Body of pancreas (tissue), 4 donors: ENCODE measurements at places on chromosomes 5 and 9. TPM values are rescaled to one million over a fixed set of nuclear protein-coding genes. Genes with fewer than 3 reads are reported as not detected.

Gene JMY
- total RNA-seq: 11.9 TPM

Gene CEP120
- 11.2 TPM for total RNA-seq

Gene RBM22
- 22.8 TPM for total RNA-seq

Gene PCDHA9
- 1.3 TPM for total RNA-seq

Gene TMEM252
- total RNA-seq: not detected

Gene SMC5
- total RNA-seq: 27.2 TPM

Gene PCDHA1
- not detected for total RNA-seq

Gene ABO
- total RNA-seq: 9.2 TPM

Gene COL23A1
- not detected for total RNA-seq

GRCh38 chr9:4082948-4083347 lies 216.9 kb downstream of the GLIS3 start:
- no peak overlapping the region for H3K27ac ChIP-seq
- no peaks in the 10 kb centered on the region for H3K36me3 ChIP-seq
- no peaks in the 10 kb centered on the region for H3K4me1 ChIP-seq
- no peak for DNase-seq

- no peaks in the 10 kb centered on the region for H3K4me1 ChIP-seq
- no peak overlapping the region for H3K27ac ChIP-seq
- H3K27me3 ChIP-seq: no peaks in the 10 kb centered on the region
- no peak for DNase-seq
These were observed 216.2 kb downstream of the MED10 start for GRCh38 chr5:6162175-6162574.

DNA sequence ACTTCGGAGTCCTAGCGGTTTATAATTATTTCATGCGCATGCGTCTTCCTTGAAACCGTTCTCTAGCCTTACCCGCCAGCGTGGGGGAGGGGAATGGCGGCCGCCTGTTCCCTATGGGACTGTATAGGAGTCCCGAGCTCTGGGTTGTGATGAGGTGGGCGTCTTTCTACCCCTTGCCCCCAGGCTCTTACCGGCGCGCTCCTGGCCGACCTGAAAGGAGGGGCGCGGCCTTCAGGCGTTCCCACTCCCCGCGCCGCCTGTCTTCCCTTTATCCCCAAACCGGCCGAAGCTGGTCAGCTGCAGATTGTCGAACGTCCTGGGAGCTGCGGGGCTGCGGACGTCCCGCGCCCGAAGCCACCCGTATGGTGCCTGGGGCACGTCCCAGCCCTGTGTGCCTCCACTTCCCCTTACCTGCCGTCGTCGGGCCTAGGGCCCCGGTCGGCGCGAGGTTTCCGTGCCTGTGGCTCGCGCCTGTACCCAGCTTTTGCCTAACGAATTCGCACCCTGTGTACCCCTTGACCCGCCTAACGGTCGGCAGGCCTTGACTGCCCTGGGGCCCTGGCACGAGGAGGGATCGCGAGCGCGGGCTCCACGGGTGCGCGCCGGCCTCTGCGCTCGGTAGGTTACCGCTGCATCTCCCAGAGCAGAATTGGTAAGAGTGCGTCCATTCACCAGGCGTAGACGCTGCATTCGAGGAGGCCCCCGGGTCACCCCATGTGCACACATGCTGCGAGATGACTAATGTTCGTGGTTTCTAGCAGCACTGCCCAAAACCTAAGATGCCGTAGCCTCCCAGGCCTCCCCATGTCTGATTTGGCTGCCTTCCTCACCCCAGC lies 653 bp upstream of the HNRNPH1 start:
- peak overlapping the region; percentile 28 for H3K4me3 ChIP-seq
- peak overlapping the region; percentile 99 for H3K27ac ChIP-seq
- DNase-seq: peak; percentile 50
- peaks cover 38% of the 10 kb centered on the region for H3K4me1 ChIP-seq

- no peak overlapping the region for H3K27ac ChIP-seq
- DNase-seq: no peak
- H3K27me3 ChIP-seq: no peaks in the 10 kb centered on the region
These were observed 237.6 kb downstream of the TENT4A start for GRCh38 chr5:6950860-6951259.

DNA sequence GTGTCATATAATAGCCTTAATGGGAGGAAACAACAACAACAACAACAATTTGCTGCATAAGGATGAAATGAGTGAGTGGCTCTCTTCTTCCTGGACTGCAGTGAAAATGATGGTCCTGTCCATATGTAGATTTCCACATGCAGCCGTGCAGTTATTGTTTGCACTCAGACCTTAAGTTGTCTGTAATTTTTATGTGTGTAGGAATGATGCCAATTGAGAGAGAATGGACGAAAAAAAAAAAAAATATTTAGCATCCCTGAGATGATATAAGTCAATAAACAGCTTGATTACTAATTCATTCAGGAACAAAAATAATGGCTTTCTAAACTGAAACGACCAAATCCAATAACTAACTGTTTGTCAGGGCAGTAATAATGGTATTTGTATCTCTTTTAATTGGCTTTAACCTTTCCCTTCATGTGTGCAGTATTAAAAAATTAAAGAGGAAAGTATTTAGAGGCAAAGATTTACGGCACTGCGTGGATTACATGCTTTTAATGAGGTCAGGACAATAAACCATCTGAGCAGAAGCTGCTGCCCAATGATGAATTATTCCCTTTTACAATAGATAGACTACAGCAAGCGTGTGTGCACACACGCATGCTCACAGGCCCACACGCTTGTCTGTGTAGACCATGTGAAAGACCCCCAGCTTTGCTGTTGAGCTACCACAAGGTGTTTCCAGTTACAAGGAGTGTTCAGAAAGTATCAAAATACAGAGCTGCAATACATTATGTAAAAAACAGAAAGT lies 459.5 kb upstream of the WWC1 start:
- H3K4me3 ChIP-seq: no peak overlapping the region
- no peaks in the 10 kb centered on the region for H3K27me3 ChIP-seq
- DNase-seq: no peak
- no peaks in the 10 kb centered on the region for H3K36me3 ChIP-seq
- H3K4me1 ChIP-seq: no peaks in the 10 kb centered on the region

- H3K27ac ChIP-seq: no peak overlapping the region
- no peaks in the 10 kb centered on the region for H3K4me1 ChIP-seq
These were observed 11.3 kb upstream of the NUP214 start for GRCh38 chr9:131114084-131114535.

- no peak for DNase-seq
- no peak overlapping the region for H3K27ac ChIP-seq
- no peak overlapping the region for H3K4me3 ChIP-seq
- peaks cover 27% of the 10 kb centered on the region for H3K4me1 ChIP-seq
These were observed 6.7 kb downstream of the PITX1 start for GRCh38 chr5:135027266-135027696.

GRCh38 chr9:88998911-88999310 lies 7.6 kb downstream of the S1PR3 start:
- H3K4me1 ChIP-seq: peaks cover 33% of the 10 kb centered on the region
- no peak overlapping the region for H3K4me3 ChIP-seq
- peak; percentile 81 for DNase-seq
- no peaks in the 10 kb centered on the region for H3K27me3 ChIP-seq
- no peaks in the 10 kb centered on the region for H3K36me3 ChIP-seq

GRCh38 chr5:111099058-111099778 lies 7.1 kb downstream of the WDR36 start:
- no peak overlapping the region for H3K4me3 ChIP-seq
- DNase-seq: no peak
- H3K27me3 ChIP-seq: no peaks in the 10 kb centered on the region
- peaks cover 23% of the 10 kb centered on the region for H3K36me3 ChIP-seq
- H3K27ac ChIP-seq: no peak overlapping the region
- H3K4me1 ChIP-seq: peaks cover 6% of the 10 kb centered on the region

DNA sequence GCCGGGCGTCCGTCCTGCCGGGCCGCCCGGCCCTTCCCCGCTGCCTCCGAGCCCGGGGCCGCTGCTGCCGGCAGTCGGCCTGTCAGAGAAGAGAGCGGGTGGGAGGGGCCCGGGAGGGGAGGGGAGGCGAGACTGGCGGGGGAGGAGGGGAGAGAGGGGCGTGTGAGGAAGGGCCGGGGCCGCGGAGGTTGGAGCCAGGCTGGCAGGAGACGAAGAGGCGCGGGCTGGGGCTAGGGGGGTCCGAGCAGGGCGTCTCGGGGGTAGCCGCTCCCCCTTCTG lies 570 bp downstream of the CREBRF start:
- no peak for DNase-seq
- H3K36me3 ChIP-seq: no peaks in the 10 kb centered on the region
- H3K27ac ChIP-seq: peak overlapping the region; percentile 99
- peak overlapping the region; percentile 99 for H3K4me3 ChIP-seq
- no peaks in the 10 kb centered on the region for H3K27me3 ChIP-seq

DNA sequence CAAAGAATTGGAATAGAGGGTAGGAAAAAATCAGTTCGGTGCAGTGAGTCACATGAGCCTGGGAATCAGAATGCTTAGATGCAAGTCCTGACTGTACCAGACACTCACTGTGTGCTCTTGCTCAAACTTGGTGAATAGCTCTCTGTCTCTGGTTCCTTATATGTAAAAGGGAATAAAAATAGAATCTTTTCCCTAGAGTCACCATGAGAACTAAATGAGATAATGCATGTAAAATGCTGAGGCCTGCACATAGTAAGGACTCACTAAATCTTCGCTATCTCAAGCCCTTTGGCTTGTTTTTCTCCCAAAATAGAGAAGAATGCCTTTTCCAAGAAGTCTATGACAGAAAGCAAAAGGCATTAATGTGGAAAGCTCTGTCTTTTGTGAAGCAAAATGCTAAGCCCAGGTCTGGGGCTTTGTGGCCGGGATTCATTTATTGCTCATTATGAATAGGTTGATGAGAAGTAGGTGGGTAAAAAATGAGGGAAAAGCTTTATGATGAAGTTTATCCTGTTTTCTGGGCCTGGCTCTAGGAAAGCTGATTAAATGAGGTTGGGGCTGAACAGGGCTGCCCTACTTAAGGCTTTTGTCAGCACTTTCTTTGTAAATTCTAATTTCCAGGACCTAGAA lies 483.3 kb downstream of the DMAC1 start:
- peaks cover 15% of the 10 kb centered on the region for H3K4me1 ChIP-seq
- H3K27me3 ChIP-seq: no peaks in the 10 kb centered on the region
- no peak overlapping the region for H3K4me3 ChIP-seq
- H3K36me3 ChIP-seq: no peaks in the 10 kb centered on the region

DNA sequence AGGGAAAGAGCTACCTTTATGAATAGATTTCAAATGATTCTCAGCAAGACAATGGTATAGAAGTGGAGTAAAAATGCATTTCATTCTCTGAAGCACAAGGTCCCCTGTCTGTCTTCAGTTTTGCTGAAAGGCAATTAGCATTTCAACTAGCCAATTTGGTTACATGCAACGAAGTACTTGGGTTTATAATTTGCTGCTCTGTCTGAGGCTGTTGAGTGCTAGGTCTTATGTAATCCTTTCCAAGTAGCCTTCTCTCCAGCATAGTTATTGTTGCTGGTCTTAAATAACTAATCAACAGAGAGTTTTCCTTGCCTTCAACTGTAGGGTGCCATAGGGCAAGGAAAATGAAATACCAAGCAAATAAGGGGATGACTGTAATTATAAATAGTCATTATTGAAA lies 4.5 kb downstream of the ADGRV1 start:
- DNase-seq: no peak
- H3K27ac ChIP-seq: no peak overlapping the region
- no peaks in the 10 kb centered on the region for H3K36me3 ChIP-seq
- peaks cover 9% of the 10 kb centered on the region for H3K4me1 ChIP-seq

GRCh38 chr9:71704796-71705195 lies 63.5 kb downstream of the CEMIP2 start:
- H3K36me3 ChIP-seq: peaks cover 25% of the 10 kb centered on the region
- H3K27ac ChIP-seq: no peak overlapping the region
- no peak overlapping the region for H3K4me3 ChIP-seq
- DNase-seq: no peak
- no peaks in the 10 kb centered on the region for H3K4me1 ChIP-seq
- H3K27me3 ChIP-seq: no peaks in the 10 kb centered on the region

DNA sequence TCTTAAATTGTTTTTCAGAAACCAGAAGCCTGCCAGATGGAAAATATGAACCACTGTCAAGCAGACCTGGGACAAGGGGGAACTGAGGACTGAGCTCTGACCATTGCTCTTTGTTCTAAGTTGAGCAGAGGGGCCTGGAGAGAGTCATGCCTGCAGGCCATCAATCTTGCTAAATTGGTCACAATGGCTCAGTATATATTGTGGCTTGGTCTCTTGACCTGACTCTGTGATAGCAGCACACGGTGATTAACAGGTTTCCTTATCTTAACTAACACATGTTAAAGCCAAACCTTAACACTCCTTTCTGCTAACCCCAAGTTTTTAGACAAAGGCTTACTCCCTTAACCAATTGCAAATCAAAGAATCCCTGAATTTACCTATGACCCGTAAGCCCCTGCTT lies 1281.2 kb upstream of the NUDT12 start:
- DNase-seq: no peak
- no peak overlapping the region for H3K4me3 ChIP-seq
- no peak overlapping the region for H3K27ac ChIP-seq
- H3K4me1 ChIP-seq: no peaks in the 10 kb centered on the region
- H3K36me3 ChIP-seq: no peaks in the 10 kb centered on the region
- no peaks in the 10 kb centered on the region for H3K27me3 ChIP-seq

GRCh38 chr5:138471052-138471361 lies 5.7 kb downstream of the EGR1 start:
- peaks cover 13% of the 10 kb centered on the region for H3K4me1 ChIP-seq
- H3K27ac ChIP-seq: no peak overlapping the region
- no peaks in the 10 kb centered on the region for H3K27me3 ChIP-seq
- H3K36me3 ChIP-seq: no peaks in the 10 kb centered on the region
- no peak for DNase-seq

- H3K36me3 ChIP-seq: no peaks in the 10 kb centered on the region
- H3K27ac ChIP-seq: no peak overlapping the region
- no peak overlapping the region for H3K4me3 ChIP-seq
- no peaks in the 10 kb centered on the region for H3K4me1 ChIP-seq
- no peaks in the 10 kb centered on the region for H3K27me3 ChIP-seq
These were observed 137.6 kb downstream of the ADGRV1 start for GRCh38 chr5:90696153-90696552.

- H3K4me3 ChIP-seq: no peak overlapping the region
- no peak for DNase-seq
- no peaks in the 10 kb centered on the region for H3K4me1 ChIP-seq
These were observed 116.8 kb upstream of the CNTLN start for GRCh38 chr9:17017931-17018491.

DNA sequence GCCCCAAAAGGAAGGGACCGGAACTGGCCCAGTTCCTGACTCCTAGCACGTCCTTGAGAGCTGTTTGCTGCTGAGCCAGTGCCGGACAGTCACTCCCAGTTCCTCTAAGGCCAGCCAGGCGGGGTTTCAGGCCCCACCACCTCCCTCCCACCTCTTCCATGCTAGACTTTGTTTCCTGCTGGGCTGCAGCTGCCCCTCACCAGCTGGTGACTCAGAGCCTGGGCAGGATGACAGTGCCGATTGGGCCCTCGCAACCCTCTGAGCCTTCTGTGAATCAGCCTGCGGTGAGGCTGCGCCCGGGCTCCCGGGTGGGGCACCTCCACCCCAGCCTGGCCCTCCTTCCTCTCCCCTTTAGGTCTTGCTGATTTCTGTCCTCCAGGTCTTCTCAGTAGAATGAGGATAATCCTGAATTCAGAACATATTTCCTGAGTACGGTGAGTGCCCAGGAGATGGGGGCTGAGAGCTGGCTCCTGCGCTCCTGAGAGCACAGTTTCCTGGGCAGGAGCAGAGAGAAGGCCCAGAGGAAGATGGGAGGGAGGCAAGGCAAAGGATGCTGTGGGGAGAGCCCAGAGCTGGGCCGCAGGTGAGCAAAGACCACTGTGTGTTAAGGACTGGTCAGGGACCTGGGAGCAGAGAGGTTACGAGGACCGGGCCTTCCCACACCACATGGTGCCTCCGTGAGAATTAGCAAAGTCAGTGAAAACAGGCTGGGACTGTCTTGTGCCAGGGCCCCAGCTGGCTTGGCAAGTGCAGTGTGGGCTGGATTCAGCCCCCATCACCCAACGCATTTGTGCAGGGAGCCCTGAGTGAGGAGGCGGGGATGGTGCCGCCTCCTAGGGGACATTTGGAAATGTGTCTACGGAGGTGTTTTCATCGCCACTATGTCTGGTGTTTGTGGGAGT lies 32.9 kb upstream of the STXBP1 start:
- DNase-seq: peak; percentile 90
- peak overlapping the region; percentile 96 for H3K27ac ChIP-seq
- H3K36me3 ChIP-seq: no peaks in the 10 kb centered on the region
- peaks cover 66% of the 10 kb centered on the region for H3K4me1 ChIP-seq
- no peak overlapping the region for H3K4me3 ChIP-seq
